IPS-NIHi11 (cell line): ENCODE measurements at places on chromosomes 5 and 9.
A peak's percentile ranks its signal among the peaks of the same experiment; 100 is the strongest.

DNA sequence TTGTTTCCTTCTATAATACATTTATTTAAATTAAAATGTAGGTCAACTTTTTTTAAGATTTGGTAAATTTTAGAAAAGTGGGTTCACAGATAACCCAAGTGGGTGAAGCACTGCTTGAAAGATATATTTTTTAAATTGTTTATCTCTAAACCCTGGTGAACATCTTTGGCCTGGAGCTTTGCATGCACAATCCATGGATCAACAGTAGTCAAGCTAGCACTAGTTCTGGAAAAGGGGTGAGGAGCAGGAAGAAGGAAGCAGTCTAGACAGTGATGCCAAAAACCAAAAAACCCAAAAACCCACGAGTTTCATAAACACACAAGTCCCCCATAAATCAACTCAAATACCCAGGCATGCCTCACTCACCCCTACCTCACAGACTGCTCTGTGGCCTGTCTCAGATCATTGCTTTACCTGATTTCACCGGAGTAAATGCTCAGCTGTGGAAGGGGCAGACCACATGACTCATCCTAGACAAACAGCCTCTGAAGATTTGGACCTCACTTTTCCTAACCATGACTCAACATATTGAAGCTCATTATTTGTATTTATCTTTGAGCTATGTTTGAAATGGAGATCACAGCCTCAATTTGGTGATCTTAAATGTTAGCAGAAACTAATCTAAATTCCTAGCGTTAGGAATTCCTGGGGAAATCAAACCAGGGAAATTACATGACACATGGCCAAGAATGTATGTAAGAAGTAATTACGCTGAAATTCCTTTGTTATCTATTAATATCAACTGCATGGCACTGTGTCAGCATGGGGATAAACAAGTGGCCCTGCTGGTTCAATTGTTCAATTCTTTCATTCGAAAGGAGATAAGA is 149.6 kb downstream of the ZNF608 start:
- DNase-seq = no peak

DNA sequence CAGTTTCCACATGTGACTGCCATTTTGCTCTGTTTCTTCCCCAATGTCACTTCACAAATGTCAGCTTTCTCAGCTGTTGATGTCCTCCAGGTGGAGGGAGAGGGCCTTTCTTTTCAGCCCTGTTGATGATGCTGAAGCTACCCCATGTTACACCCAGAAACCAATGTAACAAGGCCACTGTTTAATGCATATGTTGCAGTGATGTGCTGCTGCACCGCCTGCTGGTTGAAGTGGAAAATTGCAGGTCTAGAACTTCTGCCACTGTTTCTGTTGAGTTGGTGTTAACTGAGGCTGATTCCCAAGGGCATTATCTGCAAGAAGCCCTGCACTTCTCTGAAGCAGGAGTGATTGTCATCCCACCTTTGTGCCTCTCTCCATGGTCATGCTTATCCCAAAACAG is 428.4 kb downstream of the KDM4C start:
- peak; percentile 61 for DNase-seq

DNA sequence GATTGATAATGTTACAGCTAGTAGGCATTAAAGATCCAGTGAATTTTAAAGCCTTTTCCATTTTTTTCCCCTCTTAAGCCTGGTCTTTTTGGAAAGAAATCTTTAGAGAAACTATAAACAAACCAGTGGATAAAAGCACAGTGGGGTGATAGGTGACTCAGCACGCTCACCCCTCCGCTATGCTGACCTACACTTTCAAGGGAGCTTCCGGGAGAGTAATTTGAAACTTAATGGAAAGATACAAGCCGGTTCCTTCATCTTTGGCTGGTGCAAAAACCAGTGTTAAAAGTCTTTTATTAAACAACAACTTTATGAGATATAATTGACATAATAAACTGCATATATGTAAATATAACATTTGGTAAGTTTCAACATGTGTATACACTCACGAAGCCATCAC is 27.0 kb upstream of the ALDOB start:
- DNase-seq = peak; percentile 57

GRCh38 chr5:105581988-105582690 is 2019.5 kb upstream of the NUDT12 start:
- DNase-seq = no peak

- no peak for DNase-seq
Observed at GRCh38 chr9:125805057-125805456, 57.9 kb downstream of the PBX3 start.

DNA sequence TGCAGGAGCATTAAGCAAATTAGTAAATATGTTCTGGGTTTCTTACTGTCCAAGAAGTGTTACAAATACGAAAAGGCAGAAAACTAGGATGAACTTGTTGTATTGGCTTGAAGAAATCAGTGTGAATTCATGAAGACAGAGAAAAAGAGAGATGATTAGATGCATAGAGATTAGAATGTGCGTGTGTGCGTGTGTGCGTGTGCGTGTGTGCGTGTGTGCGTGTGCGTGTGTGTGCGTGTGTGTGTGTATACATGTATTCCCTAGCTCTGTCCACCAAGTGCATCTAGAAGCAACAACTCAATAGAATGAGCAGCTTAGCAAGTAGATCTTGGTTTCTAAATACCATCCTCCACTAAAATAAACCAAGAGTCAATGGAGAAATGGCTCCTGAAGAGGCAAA is 41.5 kb downstream of the SMIM23 start:
- DNase-seq = no peak

DNA sequence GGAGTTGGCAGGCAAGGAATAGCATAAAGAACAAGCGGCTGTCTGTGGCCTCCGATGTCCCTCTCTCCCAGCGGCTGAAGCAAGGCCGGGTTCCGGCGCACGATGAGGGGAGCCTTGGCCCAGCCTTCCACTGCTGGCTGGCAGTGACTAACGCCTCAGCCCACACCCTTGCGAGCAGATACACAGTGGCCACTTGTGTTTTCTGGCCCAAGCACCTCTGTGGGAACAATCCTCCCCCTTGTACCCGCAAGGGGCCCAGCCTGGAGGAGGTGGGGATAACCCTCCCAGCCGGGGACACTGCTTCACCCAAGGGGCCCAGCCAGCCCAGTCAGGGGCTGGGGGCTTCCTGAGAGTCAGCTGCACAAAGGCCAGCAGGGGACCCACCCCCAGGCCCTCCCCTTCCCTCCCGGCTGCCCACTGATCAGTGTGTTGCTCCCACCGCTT is 23.2 kb downstream of the STK10 start:
- DNase-seq = no peak

- no peak for DNase-seq
Observed at GRCh38 chr9:124390794-124391658, 24.2 kb downstream of the PSMB7 start.

DNA sequence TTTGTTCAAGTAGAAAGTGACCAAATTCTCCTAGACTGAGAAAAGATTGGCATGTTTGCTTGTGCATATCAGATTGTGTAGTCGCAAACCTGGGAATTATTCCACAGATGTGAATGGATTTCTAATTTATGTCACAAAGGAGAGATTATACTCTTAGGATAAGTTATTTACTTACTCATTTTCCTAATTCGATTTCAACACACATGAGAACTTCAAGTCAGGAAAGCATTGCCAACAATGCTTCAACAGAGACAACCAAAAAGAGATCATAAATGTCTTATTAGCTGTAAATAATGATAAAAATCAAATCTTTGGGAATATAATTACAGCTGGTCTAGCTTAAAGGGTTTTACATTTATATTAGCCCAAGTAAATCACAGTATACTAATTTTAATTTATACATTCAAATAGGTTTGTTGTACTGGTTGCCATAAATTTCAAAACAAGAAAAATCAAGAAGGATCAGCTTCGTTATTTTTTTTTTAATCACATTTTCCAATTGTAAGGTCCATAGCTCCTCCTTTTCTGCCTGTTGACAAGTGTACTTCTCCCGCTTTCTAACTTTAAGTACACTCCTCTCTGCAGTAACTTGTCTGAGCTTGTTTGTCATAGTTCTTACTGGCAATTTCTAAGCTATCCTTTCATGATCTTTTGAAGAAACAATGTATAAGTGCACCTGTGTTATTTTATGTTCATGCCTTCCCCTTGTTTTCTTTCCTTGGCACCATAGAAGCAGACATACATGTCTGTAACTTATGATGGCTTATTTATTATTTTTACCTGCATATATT is 246.6 kb downstream of the DEPDC1B start:
- DNase-seq = no peak

GRCh38 chr9:126144603-126145456 is 181.8 kb upstream of the MVB12B start:
- no peak for DNase-seq

- no peak for DNase-seq
Observed at GRCh38 chr9:130193103-130193502, 20.9 kb downstream of the NCS1 start.

DNA sequence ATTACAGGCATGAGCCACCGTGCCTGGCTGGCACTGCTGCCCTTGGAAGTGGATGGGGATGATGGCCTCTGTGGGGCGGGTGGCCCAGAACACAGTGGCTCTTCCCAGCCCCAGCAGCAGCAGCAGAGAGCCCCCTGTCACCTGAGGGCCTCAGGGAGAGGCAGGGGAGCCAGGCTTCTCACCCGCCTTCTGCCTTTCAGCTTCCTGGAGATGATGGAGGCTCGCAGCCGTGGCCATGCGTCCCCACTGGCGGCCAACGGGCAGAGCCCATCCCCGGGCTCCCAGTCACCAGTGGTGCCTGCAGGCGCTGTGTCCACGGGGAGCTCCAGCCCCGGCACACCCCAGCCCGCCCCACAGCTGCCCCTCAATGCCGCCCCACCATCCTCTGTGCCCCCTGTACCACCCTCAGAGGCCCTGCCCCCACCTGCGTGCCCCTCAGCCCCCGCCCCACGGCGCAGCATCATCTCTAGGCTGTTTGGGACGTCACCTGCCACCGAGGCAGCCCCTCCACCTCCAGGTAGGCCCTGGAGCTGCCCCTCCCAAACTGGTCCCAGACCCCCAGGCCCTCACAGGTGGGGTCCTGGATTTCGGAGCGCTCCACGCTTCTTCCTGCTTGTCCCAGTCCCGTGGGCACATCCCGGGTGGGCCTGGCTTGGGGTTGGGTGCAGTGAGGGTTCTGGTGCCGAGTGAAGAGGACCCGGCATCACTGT is 5.0 kb upstream of the AJM1 start:
- DNase-seq = no peak

DNA sequence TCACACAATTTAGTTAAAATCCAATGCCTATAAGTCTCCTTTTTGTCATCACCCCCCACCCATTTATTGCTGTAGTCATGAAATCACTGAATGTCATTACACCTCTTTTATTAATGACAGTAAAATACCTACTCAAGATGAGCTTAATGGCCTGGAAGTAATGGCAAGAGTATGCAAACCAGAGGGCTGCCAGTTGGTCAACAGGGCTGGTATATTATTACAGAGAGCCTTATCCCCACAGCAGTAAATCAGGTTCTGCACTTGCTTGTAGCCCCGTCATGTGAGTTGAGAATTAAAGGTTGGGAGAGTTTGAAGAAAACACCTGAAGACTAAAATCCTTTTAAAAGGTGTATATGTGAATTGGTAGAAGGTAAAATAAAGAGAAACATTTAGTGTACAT is 372.4 kb downstream of the MAT2B start:
- DNase-seq = no peak

- peak; percentile 81 for DNase-seq
Observed at GRCh38 chr9:135479469-135480052, at the start of gene PPP1R26. Gene PPP1R26, plus strand, starts transcription at chr9:135479782. Its CDS starts 4,729 bp downstream, at chr9:135484511.

- no peak for DNase-seq
Observed at GRCh38 chr5:56641635-56642260, 173.6 kb upstream of the MAP3K1 start.

GRCh38 chr5:146640285-146640896 is 124.4 kb upstream of the GPR151 start:
- DNase-seq = no peak

- no peak for DNase-seq
Observed at GRCh38 chr9:105076729-105077128, 148.8 kb upstream of the ABCA1 start.

- peak; percentile 11 for DNase-seq
Observed at GRCh38 chr9:27548055-27548741, 18.6 kb upstream of the MOB3B start.

DNA sequence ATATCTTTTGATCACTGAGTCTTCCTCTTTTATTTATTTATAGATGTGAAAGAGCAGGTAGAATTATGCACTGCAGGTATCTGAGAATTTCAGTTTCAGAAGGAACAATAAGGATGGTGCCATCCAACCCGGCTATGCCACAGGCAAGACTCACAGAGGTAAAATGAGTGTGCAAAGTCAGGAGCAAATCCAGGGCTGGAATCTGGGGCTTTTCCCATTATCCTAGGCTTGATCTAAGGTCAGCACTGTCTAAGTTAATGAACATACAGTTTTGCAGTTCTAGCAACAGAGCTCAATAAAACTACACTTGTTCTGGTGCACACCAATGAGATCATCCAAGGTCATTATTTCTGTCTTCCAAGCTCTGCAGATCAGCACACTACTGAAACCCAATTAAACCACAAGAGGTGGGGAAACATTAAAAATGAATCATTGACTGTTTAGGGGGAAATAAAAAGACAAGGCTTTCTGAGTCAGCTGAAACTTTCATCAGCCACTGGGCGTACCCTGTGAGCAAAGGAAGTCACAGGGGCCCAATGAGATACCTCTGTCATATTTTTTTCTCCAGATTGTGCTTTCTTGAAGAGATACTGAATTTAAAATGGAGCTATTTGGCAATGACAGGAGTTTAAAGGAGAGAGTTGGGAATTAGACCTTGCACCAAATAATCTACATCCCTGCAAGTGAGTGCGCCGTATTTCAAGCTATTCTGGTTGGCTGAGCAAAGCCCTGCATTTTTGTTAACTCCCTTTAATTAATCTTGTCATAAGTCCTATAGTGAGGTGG is 662.2 kb upstream of the ZNF608 start:
- DNase-seq = no peak

GRCh38 chr9:70574151-70574837 is 159.8 kb upstream of the KLF9 start:
- DNase-seq = peak; percentile 22

DNA sequence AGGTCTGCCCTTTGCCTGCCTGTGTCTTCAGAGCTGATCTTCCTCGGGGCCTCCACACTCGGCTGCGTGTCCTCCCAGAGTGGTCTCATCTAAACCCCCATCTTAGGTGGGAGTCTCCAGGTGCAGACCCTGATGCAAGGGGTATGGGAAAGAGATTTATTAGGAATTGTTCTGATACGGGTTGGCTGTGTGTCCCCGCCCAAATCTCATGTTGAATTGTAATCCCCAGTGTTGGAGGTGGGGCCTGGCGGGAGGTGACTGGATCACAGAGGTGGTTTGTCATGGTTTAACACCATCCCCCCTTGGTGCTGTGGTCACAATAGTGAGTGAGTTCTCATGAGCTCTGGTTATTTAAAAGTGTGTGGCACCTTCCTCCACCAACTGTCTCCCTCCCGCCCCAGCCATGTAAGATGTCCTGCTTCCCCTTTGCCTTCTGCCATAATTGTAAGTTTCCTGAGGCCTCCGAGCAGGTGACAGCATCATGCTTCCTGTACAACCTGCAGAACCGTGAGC is 208.4 kb downstream of the AOPEP start:
- DNase-seq = no peak

DNA sequence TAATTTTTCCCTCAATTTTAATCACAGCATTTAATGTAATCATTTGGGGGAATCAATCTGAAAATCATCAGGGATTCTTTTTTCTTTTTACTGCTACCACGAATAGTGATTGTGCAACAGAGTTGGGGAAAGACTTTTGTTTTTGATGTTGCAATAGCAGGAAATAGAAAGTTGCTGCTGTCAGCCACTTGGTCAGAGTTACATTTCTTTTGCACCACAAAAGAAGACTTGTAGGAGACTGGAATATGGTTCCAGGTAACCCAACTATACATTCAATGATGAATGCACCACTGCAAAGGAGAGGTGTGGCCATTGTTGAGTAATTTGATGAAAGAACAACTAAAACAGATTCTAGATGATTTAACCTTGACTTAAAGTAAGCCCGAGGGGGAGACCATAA is 46.3 kb upstream of the PALM2AKAP2 start:
- DNase-seq = no peak

GRCh38 chr9:18675332-18675731 is 201.4 kb downstream of the ADAMTSL1 start:
- no peak for DNase-seq
